ENCODE measurements at places on chromosomes 3 and 15. TPM values are rescaled to one million over a fixed set of nuclear protein-coding genes. Genes with fewer than 3 reads are reported as not detected.

The DUOXA2 gene
- total RNA-seq: not detected

The CSPG4 gene
- total RNA-seq: not detected

DNA sequence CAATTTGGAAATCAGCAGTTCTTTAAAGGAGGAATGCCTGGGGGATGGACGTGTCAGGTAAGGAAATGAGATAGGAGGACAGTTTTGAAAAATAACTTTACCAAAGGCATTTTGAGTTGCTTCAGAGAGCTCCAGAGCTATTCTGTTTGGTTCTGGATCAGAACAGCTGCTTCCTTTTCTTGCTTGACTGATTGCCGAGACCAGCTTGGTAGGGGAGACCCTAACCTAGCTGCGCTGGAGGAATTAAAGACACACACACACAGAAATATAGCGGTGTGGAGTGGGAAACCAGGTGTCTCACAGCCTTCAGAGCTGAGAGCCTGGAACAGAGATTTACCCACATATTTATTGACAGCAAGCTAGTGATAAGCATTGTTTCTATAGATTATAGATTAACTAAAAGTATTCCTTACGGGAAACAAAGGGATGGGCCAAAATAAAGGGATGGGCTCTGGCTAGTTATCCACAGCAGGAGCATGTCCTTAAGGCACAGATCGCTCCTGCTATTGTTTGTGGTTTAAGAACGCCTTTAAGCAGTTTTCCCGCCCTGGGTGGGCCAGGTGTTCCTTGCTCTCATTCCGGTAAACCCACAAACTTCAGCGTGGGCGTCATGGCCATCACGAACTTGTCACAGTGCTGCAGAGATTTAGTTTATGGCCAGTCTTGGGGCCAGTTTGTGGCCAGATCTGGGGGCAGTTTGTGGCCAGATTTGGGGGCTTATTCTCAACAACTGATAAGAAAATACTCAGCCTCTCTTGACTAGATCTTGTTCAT is 556.0 kb downstream of the ROBO1 start:
- DNase-seq: no peak

DNA sequence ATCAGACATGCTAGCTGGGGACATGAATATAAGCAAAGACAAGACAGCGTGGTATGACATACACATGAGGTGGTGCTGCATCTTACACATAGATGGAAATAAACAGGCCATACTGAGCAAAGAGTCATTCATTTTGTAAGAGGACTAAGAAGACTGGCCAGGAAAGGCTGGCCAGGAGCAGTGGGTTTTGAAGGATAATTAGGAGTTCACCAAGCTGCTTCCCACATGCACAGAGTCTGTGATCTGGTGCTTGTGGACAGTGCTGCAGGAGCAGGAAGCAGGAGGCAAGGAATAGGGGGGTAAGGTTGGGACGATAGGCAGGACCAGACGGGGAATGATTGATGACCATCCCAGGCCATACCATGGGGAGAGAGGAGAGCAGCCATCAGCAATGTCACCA is 41.5 kb downstream of the ST8SIA2 start:
- DNase-seq: no peak

The FANCD2 gene
- 130 TPM for total RNA-seq

DNA sequence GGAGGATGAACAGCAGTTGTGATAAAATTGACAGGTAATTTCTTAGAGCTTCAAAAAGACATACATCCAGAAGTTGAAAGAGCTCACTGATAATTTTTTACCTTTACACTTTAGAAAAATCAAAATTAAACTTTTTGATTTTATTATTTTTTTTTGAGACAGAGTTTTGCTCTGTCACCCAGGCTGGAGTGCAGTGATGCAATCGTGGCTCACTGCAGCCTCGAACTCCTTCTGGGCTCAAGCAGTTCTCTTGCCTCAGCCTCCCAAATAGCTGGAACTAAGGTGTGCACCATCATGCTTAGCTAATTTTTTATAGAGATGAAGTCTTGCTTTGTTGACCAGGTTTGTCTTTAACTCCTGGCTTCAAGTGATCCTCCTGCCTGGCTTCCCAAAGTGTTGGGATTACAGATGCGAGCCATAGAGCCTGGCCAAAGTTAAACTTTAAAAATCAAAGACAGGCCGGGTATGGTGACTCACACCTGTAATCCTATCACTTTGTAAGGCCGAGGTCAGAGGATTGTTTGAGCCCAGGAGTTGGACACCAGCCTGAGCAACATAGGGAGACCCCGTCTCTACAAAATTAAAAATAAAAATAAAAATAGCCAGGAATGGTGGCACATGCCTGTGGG is 21.7 kb downstream of the PLA2G4F start:
- no peak for DNase-seq

The ARPIN gene
- not detected for total RNA-seq

- DNase-seq: no peak
These were observed 23.5 kb downstream of the TMEM43 start for GRCh38 chr3:14148041-14148985.

- DNase-seq: no peak
These were observed 13.8 kb downstream of the ISG20 start for GRCh38 chr15:88652456-88653199.

GRCh38 chr3:129690406-129690805 is 83.9 kb upstream of the PLXND1 start:
- DNase-seq: peak; percentile 78

DNA sequence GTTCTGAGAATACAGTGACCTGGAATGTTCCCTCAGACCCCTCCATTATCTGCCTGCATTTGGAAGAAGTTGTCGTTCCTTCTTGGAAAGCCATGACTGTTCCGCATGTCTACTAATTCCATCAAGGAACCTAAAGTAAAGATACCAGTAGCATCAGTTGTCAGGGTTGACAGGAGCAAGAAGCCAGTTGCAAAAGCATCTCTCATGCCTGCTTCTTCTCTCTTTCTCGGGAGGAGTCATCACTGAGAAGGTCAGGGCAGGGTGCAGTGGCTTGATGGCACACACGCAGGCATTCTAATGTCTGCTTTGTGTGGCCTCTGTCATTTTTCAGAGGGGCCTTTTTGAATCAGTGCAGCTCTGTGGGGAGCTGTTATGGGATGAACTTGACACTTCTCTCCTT is 276.6 kb upstream of the TPM1 start:
- DNase-seq: no peak

The SGO1 gene
- 38.8 TPM for total RNA-seq

DNA sequence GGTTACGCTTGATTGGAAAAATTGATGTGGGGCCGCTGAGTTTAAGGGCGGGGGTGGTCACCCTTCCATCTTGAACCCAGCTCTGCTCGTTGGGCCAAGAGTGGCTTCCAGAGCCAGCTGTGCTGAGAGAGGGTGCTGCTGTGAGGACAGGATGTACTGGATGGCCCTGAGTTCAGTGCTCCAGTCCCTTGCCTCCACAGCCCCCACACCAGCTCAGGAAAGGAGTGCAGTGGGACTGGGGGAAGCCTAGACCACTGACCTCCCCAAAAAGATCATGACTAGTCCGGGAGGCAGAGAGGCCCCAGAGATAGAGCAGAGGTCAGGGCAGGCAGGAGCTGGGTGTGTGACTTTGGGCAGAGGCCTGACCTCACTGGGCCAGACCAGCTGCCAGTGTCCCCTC is 4.0 kb upstream of the PTH1R start:
- DNase-seq: no peak

- DNase-seq: peak; percentile 74
These were observed at the start of gene MFGE8 for GRCh38 chr15:88913017-88913849. MFGE8 (minus strand) TSS chr15:88913379; CDS start chr15:88913319, 60 bp downstream.

DNA sequence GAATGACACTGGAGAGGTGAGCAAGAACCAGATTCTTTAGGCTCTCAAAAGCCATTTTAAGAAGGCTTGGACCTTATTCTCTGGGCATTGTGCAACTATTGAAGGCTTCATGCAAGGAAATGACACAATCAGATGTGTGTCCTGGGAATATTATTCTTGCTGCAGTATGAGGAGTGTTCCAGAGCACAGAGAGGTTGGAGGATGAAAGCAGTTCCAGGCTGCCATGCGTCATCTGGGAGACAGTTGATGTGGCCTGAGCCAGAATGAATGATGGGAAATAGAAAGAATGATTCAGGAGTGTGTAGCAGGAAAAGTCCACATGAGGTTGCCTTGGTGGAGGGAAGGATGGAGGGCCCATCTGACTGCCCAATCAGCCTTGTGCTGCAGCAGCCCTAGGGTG is 123.1 kb downstream of the CHCHD6 start:
- no peak for DNase-seq

GRCh38 chr3:30401971-30402370 is 204.4 kb upstream of the TGFBR2 start:
- no peak for DNase-seq

DNA sequence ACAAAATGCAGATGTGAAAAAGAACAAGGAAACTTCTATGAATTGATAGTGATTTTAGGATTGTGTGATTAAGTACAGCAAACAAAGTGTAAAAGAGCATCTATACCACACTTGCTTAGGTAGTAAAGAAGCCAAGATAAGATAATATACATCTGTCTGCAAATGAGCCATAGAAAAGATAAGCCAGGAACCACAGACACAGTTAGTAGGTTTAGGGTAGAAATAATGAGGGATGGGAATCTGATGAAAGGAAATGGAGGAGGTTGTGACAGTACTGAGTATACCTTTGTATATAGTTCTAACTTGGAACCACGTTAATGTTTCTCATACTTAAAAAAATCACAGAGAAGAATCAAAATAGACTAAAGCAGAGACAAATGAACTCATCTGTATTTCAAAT is 54.0 kb downstream of the TCF12 start:
- DNase-seq: no peak

GRCh38 chr15:69497667-69498066 is 45.0 kb downstream of the RPLP1 start:
- DNase-seq: no peak

DNA sequence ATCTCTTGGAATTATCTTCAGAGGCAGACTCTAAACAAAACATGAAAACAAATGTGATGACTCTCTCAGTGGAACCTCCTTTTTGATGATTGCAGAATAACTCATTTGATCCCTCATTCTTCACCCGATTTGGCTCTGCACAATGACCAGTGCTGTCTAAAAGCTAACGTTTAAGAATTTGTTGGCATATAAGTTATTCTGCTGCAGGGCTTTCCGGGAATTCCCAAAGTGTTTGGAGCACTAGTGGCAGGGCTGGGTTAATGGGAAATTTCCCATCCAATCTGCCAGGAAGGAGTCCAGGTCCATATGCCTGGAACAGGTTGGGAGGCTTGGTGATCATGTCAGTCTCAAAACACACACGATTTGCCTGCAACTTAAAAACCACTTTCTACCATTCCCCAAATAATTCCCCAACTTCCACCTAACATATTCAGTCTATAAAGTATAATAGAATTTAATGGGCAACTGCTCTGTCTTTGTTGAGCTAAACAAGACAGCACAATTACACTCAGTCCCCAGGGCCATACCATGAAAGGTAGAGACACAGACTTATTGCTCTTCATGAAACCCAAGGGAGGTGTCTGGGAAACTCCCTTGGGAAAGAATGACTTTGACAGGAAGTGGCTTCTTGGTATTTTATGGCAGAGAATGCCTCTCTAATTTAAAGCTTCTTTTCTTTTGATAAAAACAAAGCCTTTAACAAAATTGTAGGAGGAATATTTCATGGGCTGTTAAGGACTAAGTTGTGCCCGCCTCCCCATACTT is 38.0 kb downstream of the ARRDC4 start:
- DNase-seq: no peak

The HCLS1 gene
- 241 TPM for total RNA-seq

- no peak for DNase-seq
These were observed 136.6 kb downstream of the KCNAB1 start for GRCh38 chr3:156256945-156257344.

GRCh38 chr3:89983449-89983848 is 876.0 kb downstream of the EPHA3 start:
- no peak for DNase-seq

DNA sequence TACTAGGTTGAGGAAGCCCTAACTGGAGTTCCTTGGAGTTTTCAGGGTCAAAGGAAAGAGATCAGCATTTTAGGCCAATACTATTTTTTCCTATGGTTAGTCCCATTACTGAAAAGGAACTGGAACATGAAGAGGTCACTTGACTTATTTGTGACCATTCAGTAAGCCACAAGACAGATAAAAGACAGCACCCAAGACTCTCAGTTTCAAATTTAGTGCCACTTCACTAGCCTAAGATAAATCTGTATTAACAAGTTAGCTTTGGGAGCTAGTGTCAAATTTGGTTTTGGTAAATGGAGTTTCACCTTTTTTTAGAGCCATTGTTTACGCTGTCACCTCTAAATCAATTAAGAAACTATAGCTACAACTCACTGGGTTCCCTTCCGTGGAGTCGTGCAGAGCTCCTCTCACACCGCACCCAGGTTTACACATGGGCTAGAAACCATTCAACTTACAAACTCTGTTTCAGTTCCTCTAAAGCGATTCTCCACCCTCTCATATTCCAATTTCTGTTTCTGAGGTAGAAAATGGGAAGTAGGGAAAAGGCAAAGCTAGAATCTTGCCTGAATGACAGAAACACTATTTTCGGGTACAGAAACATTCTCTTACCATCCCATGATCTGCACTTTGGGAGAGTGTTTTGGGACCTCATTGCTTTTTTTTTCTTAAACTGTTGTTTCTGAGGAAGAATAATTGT is 14.4 kb downstream of the CCDC32 start:
- DNase-seq: peak; percentile 64

DNA sequence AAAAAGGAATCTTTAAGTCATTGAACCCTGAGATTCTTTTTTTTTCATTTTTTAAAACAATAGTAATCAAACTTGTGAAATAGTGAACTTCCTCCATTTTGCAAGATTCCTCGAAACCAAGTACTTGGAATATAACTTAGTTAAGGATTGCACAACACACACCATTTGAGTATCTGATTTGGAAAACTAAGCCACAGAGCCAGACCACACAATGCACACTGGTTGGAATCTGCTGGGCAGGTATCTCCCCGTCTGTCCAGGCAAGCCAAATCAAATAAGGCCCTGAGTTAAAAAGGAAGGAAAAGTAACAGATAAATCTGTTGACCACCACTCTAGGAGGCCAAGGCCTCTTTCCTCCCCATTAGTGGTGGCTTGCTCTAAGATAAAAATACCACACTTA is 177.5 kb upstream of the ICE2 start:
- DNase-seq: no peak

The SPINT1 gene
- total RNA-seq: 2.0 TPM

The FBXW12 gene
- 0.37 TPM for total RNA-seq

- no peak for DNase-seq
These were observed 499.0 kb upstream of the ATP11B start for GRCh38 chr3:182294256-182294655.

- no peak for DNase-seq
These were observed 161.1 kb downstream of the WDR76 start for GRCh38 chr15:43987924-43988323.

The SPRED1 gene
- 21.1 TPM for total RNA-seq

The CAMK2N2 gene
- total RNA-seq: not detected

DNA sequence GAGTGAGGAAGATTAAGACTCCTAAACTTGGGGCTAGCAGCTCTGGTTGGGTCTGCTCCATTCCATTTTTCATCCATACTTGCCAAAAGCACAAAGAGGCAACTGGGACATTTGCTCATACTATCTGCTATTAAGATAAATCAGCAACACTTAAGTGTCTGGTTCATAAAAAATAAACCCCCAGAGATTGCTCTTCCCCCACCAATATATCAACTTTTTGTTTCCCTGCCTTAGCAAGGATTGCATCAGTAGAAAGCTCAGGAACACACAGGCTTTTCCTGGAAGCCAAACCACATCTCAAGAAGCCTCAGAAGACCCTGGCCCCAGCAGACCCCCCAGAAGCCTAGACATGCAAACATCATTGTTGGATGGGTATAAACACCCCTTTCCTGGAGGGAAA is 232.4 kb upstream of the WNT5A start:
- no peak for DNase-seq

The ATP6V1A gene
- total RNA-seq: 63.2 TPM

The ZNF660 gene
- not detected for total RNA-seq

Measured in OCI-LY7 (cell line).